ENCODE measurements at places on chromosomes 1 and 21.
A peak's percentile ranks its signal among the peaks of the same experiment; 100 is the strongest.

GRCh38 chr1:213381572-213382084 is 330.6 kb downstream of the RPS6KC1 start:
- no peak for DNase-seq

DNA sequence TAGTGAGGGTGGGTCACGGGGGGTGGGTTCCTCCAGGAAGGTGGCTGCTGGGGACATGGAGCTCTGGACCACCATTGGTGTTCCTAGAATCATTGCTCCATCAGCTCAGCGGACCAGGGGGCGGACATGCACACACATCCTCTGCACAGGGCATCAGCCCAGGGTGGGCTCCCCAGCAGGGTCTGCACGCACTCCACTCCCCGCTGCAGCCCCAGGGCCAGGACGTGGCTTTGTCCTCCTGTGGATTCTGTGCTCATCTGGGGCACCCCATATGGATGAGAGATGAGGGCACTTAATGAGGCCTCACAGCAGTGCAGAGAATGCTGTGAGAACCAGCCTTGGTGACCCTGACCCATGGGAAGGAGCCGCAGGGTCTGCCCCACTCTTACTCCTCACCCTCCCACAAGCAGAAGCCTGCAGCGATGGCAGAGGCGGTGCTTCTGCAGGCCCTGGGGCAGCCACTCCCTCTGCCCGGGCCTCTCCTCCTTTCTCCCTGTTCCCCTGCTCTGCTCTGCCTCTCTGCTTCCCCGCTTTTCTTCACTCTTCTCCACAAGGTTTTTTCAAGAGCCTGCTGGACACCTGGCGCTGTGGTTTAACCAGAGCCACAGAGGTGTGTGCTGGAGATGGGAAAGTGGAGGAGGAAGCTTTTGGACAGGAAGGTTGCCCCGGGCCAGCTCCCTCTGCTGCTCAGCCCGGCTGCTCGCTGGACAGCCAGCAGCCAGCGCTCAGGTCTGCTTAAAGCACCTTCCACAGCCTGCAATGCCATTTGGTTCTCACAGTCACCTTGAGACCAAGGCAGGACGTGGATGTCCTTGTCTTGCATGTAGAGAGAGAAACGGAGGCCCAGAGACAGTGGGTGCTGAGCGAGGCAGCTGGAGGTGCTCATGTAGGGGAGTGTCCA is 26.3 kb upstream of the PCBP3 start:
- no peak for DNase-seq

GRCh38 chr1:35030756-35031446 is 844 bp downstream of the ZMYM6 start:
- peak; percentile 59 for DNase-seq

- DNase-seq, result no peak
These were observed 164.2 kb downstream of the FMN2 start for GRCh38 chr1:240255922-240256321.

DNA sequence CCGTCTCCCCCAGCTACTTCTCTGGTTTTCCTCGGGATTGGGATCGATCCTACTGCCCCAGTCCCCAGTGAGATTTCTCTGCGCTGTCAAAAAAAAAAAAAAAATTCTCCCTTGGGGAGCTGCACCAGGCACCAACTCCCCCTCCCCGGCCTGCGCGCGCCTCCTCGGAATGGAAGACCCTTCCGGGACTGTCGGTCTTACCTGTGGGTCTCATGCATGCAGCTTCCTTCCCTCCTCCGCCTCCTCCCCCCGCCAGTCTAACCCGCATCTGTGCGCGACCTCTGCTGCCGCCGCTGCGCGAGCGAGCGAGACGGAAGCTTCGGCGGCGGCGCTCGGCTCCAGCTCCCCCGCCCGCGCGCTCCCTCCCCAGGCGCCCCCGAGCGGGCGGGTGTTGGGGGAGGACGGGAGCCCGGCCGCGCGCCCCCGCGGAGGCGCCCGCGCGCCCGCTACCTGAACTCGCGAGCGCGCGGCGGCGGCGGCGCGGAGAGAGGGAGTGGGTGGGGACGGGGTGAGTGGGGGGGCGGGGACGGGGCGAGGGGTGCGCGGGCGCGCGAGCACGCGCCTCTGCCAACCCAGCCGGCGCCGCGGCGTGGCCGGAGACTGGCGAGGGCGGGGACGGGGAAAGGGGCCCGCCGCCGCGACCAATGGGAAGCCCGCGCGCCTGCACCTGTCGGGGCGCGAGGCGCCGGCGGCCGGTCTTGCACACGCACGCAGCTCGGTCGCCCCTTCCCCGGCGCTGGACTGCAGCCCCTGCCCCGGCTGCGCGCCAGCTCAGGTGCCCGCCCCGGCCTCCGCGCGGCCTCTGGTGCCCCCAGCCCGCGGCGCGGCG is at the start of gene SUSD4:
Gene SUSD4 (minus strand): TSS at position 321 of the 829 bp plus-strand sequence. CDS start 751 bp downstream, outside the sequence.
- DNase-seq, result peak; percentile 78

- DNase-seq, result no peak
These were observed 119.6 kb downstream of the ACTL8 start for GRCh38 chr1:17874710-17875109.

- no peak for DNase-seq
These were observed 3.2 kb downstream of the RAP1GAP start for GRCh38 chr1:21665711-21666575.

DNA sequence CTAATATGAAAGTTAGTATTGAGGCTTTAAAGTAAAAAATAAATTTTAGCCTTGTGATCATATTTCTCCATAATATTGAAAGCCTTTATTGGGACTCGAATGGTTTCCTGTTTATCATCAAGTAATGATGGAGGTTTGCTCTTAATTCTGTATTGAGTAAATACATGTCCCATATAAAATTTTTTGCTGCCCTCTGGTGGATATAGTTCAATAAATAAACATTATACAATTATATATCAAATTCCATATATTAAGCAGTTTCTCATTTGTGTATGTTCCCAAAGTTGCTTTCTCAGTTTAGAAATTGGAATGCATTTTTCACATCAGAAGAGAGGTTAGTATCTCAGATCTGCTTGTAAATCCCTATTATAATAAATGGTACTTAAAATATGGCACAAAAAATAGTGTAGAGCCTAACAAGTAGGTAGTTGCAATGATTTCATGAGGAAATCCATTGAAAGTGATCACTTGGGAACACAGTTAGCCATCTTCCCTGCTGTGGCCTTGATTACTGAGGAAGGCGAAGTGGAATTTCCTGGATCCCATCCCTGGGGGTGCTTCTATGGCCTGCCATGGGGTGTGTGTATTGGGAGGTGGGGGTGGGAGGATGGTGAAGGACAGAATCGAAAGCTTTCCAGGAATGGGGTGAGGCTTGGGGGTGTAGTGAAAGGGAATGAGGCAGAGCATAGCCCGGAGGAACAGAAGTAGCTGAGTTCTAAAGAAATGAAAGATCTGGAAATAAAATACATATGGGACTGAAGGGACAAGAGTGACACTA is 84.1 kb upstream of the C21orf91 start:
- DNase-seq, result no peak

DNA sequence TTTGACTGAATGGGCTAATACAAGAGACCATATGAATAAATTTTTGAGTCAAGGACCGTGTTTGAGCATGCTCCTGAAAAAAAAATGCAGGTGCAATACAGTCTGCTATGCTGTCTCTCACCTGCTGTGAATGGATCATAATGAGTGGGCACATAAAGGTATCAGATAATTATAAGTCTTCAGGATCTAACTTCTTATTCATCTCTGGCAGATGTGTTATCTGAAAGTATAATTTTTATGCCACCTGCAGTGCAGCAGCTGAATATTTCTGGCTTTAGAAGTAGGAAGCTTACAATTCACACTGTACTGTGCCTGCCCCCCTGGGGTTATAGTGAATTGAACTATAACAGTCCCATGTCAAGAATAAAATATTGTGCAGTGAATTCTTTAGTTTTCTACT is 333.3 kb downstream of the MRPL39 start:
- no peak for DNase-seq

GRCh38 chr1:81812712-81813111 is 12.0 kb downstream of the ADGRL2 start:
- DNase-seq, result no peak

- DNase-seq, result no peak
These were observed 405.7 kb upstream of the POU3F1 start for GRCh38 chr1:38452246-38452645.

DNA sequence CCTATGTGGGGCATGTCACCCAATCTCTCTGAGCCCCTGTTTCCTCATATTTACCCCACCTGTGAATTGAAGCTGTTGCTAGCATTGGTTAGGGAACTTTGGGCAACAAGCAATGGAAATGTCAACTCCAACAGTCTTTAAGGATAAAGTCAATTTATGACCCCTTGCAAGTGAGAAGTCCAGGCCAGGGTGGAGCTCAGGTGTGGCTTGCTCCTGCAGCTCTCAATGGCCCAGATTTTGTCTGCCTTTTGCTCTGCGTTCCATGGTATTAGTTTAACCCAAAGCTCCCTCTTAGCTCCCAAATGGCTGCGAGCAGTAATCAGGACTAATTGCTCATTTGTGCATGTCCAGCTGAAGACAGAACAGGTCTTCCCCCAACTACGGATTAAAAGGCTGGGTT is 70.4 kb upstream of the ABCG1 start:
- no peak for DNase-seq

DNA sequence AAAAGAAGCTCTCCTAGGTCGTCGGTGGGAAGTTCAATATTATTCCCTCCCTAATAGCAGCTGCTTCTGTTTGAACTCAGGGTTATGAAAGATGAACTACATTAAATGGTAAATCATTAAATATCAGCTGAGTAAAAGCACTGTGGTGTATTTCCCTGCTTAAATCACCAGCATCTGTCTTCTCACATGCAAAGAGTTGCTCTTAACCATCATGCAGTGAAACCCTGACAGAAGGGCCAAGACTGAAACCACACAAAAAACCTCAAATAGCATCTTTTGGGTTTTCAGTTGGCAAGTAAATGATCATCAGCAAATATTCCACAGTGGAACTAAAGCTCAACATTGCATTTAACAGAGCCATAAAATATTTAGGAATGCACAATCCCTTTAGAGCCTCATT is 380.0 kb upstream of the ADGRL2 start:
- no peak for DNase-seq

DNA sequence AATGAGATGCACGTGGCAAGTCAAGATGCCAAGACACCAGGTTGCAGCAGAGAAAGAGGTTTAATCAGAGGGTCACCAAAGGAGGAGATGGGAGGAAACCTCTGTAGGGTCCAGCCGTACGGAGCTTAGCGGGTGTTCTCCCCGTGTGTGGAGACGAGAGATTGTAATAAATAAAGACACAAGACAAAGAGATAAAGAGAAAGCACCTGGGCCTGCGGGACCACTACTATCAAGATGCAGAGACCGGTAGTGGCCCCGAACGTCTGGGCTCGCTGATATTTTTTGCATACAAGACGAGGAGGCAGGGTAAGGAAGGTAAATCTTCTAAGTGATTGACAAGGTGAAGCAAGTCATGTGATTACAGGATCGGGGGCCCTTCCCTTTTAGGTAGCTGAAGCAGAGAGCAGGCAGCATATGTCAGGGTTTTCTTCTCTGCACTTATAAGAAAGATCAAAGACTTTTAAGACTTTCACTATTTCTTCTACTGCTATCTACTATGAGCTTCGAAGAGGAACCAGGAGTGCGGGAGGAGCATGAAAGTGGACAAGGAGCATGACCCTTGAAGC is 41.2 kb upstream of the TDRD10 start:
- no peak for DNase-seq

- no peak for DNase-seq
These were observed 21.8 kb downstream of the CHD1L start for GRCh38 chr1:147264158-147264768.

GRCh38 chr1:48107516-48107915 is 110.3 kb upstream of the TRABD2B start:
- DNase-seq, result no peak

GRCh38 chr21:18041012-18041411 is 203.6 kb upstream of the CHODL start:
- DNase-seq, result no peak
